ENCODE measurements at places on chromosomes 11 and 22. TPM values are rescaled to one million over a fixed set of nuclear protein-coding genes. Genes with fewer than 3 reads are reported as not detected.
A peak's percentile ranks its signal among the peaks of the same experiment; 100 is the strongest.

- H3K4me3 ChIP-seq: no peak overlapping the region
- peaks cover 45% of the 10 kb centered on the region for H3K27me3 ChIP-seq
- DNase-seq: no peak
- H3K4me1 ChIP-seq: peaks cover 5% of the 10 kb centered on the region
Observed at GRCh38 chr11:119416606-119417580, 6.1 kb downstream of the THY1 start.

DNA sequence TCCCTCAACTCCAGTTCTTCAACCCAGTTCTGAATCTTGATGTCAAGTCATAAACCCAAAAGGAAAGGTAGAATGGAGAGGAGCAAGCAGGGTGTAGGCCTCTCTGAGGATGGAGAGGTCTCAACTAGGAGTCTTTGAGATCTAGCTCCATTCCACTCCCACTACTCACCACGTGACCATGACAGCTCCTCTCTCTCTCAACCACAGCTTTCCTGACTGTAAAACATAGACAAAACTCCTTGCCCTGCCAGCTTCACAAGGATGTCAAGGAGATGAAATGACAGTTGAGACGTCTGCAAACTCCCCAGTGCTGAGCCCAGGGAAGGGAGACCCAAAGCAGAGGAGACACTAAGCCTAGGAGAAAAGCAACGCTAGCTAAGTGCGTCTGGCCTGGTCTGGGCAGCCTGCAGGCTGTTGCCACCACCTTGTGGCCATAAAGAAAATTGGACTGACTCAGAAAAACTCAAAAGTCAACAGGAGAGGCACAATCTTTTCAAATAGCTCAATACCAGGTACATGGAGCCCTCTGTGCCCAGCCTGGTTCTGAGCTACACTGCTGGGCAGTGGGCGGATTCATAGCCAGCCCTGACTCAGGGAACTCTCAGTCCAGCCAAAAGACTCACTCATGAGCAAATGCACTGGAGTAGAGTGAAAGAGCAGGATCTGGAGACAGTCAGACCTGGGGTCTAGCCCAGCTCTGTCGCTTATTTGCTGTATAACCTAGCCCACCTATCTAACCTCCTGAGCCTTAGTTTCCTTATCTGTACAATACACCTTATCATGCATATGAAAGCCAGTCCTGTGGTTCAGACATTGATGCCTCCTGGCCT is 3.4 kb downstream of the CLPB start:
- no peak for DNase-seq
- H3K27ac ChIP-seq: no peak overlapping the region
- H3K27me3 ChIP-seq: no peaks in the 10 kb centered on the region

- peaks cover 53% of the 10 kb centered on the region for H3K4me1 ChIP-seq
- no peak overlapping the region for H3K27ac ChIP-seq
- H3K27me3 ChIP-seq: no peaks in the 10 kb centered on the region
- H3K36me3 ChIP-seq: peaks cover 3% of the 10 kb centered on the region
Observed at GRCh38 chr11:78354408-78355308, 63.0 kb downstream of the GAB2 start.

- H3K4me1 ChIP-seq: peaks cover 14% of the 10 kb centered on the region
- no peak overlapping the region for H3K4me3 ChIP-seq
- no peaks in the 10 kb centered on the region for H3K27me3 ChIP-seq
- no peak for DNase-seq
- peaks cover 64% of the 10 kb centered on the region for H3K36me3 ChIP-seq
Observed at GRCh38 chr11:47314992-47315391, 37.5 kb downstream of the MYBPC3 start.

- H3K4me3 ChIP-seq: no peak overlapping the region
- DNase-seq: no peak
- H3K27me3 ChIP-seq: peaks cover 6% of the 10 kb centered on the region
- no peaks in the 10 kb centered on the region for H3K4me1 ChIP-seq
Observed at GRCh38 chr11:15307619-15308024, 192.9 kb downstream of the INSC start.

DNA sequence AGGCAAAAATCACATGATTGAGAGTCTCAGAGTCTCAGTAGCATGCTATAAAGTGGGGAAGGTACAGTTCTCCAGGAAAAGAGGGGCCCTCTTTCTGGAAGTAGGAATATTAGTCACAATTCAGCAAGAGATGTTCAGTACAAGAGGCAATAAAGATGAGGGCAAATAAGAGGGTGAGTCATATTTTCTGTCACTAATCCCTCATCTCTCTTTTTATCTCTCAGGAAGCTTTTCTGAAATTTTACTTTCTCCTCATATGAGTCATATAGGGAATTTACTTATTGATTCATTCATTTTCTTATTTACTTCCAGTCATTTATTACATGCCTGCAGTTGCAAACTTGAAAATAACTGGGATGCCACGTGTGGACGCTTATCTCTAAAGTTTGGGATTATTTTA is 3.4 kb upstream of the NXPE1 start:
- H3K36me3 ChIP-seq: no peaks in the 10 kb centered on the region
- no peak overlapping the region for H3K4me3 ChIP-seq
- H3K27ac ChIP-seq: no peak overlapping the region
- DNase-seq: no peak
- H3K4me1 ChIP-seq: no peaks in the 10 kb centered on the region

- peaks cover 18% of the 10 kb centered on the region for H3K4me1 ChIP-seq
- H3K27me3 ChIP-seq: peaks cover 12% of the 10 kb centered on the region
- H3K36me3 ChIP-seq: no peaks in the 10 kb centered on the region
- no peak for DNase-seq
- H3K4me3 ChIP-seq: peak overlapping the region; percentile 82
Observed at GRCh38 chr22:19291218-19291579, 320 bp downstream of the CLTCL1 start.

GRCh38 chr11:47593934-47594855 is at the start of gene C1QTNF4:
TSS of gene C1QTNF4 (minus strand) at chr11:47594411. CDS start at chr11:47590810, 3,601 bp downstream.
- peaks cover 17% of the 10 kb centered on the region for H3K4me1 ChIP-seq
- no peak for DNase-seq
- peaks cover 32% of the 10 kb centered on the region for H3K27me3 ChIP-seq

DNA sequence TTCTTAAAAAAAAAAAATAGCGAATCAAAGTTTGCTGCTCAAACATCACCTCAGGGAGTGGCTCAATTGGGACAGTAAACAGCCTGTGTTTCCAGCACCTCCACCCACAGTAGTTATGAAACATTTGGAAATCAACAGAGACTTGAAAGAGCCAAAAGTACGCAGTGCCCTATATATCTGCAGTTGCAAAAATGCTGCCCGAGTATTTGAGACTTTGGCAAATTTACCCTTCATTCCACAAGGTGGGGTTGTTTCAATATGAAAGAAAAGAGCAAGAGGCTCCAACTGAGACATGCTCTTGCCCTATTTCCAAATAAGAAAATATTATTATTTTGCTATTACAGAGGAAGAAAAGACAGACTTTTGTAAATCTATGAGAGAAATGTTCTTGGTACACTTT is 851.1 kb upstream of the RAG2 start:
- no peaks in the 10 kb centered on the region for H3K36me3 ChIP-seq
- H3K27me3 ChIP-seq: no peaks in the 10 kb centered on the region
- no peak overlapping the region for H3K27ac ChIP-seq
- DNase-seq: no peak

DNA sequence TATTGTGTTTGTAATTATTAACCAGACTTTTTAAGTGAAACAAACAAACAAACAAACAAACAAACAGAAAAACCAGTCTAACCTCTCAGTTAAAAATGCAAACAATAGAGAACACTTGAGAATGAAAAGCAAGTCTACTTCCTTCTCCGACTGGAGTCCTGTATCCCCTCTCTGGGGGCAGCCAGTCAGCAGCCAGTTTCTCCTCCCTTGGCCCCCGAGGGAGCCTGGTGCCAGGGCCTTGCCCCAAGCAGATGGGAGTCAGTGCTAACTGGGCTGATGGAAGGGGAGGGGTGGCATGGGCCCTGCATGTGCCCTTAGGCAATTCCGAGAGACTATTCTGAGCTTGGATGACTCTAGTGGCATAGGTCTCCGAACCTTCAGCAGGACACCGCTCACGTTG is 137.2 kb downstream of the GRIK4 start:
- no peak overlapping the region for H3K27ac ChIP-seq
- no peaks in the 10 kb centered on the region for H3K4me1 ChIP-seq
- H3K27me3 ChIP-seq: peaks cover 6% of the 10 kb centered on the region
- no peak for DNase-seq
- no peak overlapping the region for H3K4me3 ChIP-seq

- H3K4me1 ChIP-seq: peaks cover 56% of the 10 kb centered on the region
- no peaks in the 10 kb centered on the region for H3K27me3 ChIP-seq
- H3K4me3 ChIP-seq: peak overlapping the region; percentile 60
Observed at GRCh38 chr22:50544078-50544745, 1.5 kb upstream of the KLHDC7B start.

GRCh38 chr11:69477086-69477485 is 4.4 kb upstream of the LINC01488 start:
- no peaks in the 10 kb centered on the region for H3K36me3 ChIP-seq
- H3K4me1 ChIP-seq: no peaks in the 10 kb centered on the region
- no peak overlapping the region for H3K27ac ChIP-seq
- H3K27me3 ChIP-seq: peaks cover 8% of the 10 kb centered on the region

DNA sequence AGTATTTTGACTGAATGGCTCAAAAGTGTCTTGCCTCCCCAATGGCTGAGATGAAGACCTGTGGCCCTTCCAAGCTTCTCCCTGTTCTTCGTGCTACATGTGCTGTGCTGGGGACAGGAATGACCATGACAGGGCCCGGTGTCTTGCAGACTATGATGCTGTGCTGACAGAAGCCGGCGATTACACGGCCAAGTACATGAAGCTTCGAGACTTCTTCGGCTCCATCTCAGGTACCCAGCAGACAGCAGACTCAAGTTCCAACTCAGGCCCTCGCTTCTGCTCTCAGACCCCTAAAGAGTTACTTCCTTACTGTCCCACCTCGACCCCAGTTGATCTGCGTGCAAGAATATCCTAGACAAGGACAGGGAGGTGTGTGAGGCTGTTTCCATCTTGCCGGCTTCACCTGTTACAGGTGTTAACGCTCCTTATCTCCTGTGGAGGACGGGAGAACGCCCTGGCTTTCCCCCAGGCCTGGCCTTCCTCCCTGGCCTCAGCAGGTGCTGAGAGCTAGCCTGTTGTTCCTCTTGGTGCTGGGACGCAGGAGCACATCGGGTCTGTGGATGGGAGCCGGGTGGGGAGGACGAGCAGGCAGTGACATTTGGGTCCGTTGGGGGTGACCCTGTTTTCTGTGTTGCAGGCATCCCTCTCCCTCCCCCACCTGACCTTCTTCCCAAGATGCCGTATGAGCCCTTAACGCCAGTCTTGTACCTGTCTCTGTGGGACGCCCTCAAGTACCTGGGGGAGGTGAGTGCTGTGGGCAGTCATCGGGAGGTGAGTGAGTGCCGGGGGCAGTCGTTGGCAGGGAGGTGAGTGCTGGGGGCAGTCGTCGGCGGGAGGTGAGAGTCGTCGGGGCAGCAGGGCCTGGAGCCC is 38.1 kb downstream of the GLB1L2 start:
- no peaks in the 10 kb centered on the region for H3K4me1 ChIP-seq
- H3K36me3 ChIP-seq: no peaks in the 10 kb centered on the region
- H3K27me3 ChIP-seq: peaks cover 2% of the 10 kb centered on the region
- H3K27ac ChIP-seq: no peak overlapping the region
- no peak overlapping the region for H3K4me3 ChIP-seq

DNA sequence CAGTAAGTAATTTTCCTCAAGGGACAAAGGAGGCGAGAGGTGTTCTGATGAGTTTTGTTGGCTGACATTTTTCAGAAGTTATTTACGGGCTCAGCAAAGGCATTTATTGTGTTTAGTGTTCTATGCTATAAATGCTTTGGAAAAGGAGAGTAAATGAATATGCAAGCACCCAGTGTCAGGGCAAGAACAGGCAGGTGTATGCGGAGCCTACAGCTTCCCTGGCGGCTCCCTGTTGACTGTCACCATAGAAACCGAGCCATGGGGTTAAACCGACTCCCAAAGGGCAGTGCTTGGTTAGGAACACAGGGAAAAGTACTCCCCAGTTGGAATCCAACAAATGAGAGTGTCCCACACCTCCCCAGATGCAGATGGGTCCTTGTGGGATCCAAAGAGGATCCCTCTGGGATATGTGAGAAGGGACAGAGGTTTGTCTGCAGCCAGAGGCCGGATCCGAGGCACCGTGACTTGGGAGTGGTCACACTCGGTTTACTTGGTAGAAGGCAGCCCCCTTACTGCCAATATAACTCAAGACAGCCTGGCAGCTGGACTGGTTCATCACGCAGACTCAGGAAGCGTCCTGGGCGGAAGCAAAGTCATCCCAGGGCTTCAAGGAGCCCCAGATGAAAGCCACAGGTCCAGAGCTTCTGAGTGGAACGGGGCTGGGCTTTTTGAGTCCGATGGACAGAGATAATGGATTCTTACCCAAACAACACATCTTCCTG is 329.7 kb downstream of the CTTN start:
- no peak overlapping the region for H3K27ac ChIP-seq
- no peak for DNase-seq
- no peaks in the 10 kb centered on the region for H3K36me3 ChIP-seq
- no peaks in the 10 kb centered on the region for H3K27me3 ChIP-seq

- H3K4me3 ChIP-seq: no peak within 1 kb of the TSS
- DNase-seq: no peak
- peaks cover 14% of the 10 kb centered on the region for H3K36me3 ChIP-seq
- peaks cover 30% of the 10 kb centered on the region for H3K4me1 ChIP-seq
- H3K27me3 ChIP-seq: peaks cover 8% of the 10 kb centered on the region
Observed at GRCh38 chr11:66048547-66049323, at the start of gene GAL3ST3. TSS of gene GAL3ST3 (minus strand) at chr11:66049161. CDS start at chr11:66045415, 3,746 bp downstream.

DNA sequence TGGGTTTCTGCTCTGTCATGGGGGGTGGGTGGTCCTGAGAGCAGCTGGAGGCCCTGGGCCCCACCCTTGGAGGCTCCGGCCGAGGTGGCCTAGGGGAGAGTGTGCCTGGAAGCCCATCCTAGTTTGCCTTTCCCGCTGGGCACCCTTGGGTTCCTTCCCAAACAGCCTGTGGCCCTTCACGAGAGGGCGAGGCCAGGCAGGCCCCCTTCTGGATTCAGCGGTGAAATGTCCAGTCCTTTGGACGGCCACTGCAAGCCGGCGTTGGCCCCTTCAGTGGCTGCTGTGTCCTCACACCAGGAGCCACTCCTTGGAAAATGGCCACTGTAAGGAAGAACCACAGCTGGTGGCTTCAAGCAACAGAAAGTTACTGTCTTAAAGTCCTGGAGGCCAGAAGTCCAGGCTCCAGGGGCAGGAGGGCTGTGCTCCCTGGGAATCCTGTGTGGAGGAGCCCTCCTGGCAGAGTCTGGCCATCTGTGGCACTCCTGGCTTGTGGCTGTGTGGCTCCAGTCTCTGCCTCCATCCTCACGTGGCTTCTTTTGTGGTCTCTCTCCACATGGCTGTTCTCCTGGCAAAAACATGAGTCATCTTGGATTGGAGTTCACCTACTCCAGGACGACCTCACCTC is 854.1 kb downstream of the TBC1D22A start:
- peak; percentile 7 for DNase-seq
- H3K27me3 ChIP-seq: peaks cover 6% of the 10 kb centered on the region
- no peak overlapping the region for H3K27ac ChIP-seq

The MISFA gene
- total RNA-seq: 2.6 TPM

The SYT13 gene
- not detected for total RNA-seq

The MRGPRF gene
- total RNA-seq: not detected

The RFPL2 gene
- not detected for total RNA-seq

The TMEM191B gene
- 2.5 TPM for total RNA-seq

The RCN1 gene
- 15.8 TPM for total RNA-seq

The CDCA5 gene
- 3.4 TPM for total RNA-seq

The MS4A6A gene
- 0.22 TPM for total RNA-seq

All from activated B cell treated with CpG ODN at 0.5 μM for 24 hours (primary cell).